ENCODE measurements at places on chromosomes 5 and 9.
A peak's percentile ranks its signal among the peaks of the same experiment; 100 is the strongest.

GRCh38 chr9:135514342-135515082, 6.7 kb upstream of the LCN1 start:
- DNase-seq: no peak

- DNase-seq: peak; percentile 13
Observed at GRCh38 chr9:18238254-18238653, 235.7 kb upstream of the ADAMTSL1 start.

- no peak for DNase-seq
Observed at GRCh38 chr5:169287529-169287928, 13.4 kb downstream of the SLIT3 start.

GRCh38 chr5:150778088-150778516, 455 bp upstream of the SMIM3 start:
- no peak for DNase-seq

DNA sequence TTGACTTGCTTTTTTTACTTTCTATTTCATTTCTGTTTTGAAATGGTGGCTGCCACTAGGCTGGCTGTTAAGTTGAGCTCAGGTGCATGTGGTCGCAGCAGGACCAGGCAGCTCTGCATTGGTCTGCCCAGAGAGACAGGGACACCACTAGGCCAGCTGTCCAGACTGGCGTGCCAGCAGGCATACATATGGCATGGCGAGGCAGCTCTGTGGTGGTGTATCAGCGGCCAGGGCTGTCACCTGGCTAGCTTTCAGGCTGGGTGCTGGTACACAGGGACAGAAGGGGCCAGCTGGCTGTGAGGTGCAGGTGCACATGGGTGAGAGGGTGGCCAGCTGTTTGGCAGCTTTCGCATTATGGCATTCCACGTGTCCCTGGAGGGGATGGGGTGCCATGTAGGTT, 654.0 kb upstream of the ACO1 start:
- DNase-seq: no peak

- no peak for DNase-seq
Observed at GRCh38 chr9:7613931-7614330, 185.6 kb downstream of the DMAC1 start.

- no peak for DNase-seq
Observed at GRCh38 chr9:94881940-94882339, 155.4 kb downstream of the AOPEP start.

DNA sequence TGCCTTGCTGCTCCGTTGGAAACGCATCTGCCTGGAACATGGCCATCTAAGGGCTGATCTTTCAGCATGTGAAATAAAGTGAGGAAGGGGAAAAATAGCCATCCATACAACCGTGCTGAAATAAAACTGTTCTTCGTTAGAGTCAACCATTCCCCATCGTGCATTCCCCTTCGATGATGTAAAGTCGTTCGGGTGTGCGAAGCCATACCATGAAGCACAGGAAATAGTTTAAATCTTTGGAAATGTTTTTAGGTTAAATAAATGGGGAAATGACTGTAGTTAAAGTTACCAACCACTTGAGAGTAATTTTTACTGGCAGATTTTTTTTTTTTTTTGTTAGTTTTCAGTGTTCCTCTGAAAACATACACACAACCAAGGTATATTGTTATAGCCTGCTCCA, 302.5 kb downstream of the SH3GL2 start:
- no peak for DNase-seq

GRCh38 chr9:114124666-114125475, 25.8 kb upstream of the KIF12 start:
- DNase-seq: no peak

GRCh38 chr9:120609636-120610035, 29.7 kb upstream of the CDK5RAP2 start:
- DNase-seq: no peak

GRCh38 chr5:79077680-79078365, 8.3 kb downstream of the BHMT2 start:
- DNase-seq: no peak

- no peak for DNase-seq
Observed at GRCh38 chr5:78611126-78611605, 37.4 kb downstream of the LHFPL2 start.

DNA sequence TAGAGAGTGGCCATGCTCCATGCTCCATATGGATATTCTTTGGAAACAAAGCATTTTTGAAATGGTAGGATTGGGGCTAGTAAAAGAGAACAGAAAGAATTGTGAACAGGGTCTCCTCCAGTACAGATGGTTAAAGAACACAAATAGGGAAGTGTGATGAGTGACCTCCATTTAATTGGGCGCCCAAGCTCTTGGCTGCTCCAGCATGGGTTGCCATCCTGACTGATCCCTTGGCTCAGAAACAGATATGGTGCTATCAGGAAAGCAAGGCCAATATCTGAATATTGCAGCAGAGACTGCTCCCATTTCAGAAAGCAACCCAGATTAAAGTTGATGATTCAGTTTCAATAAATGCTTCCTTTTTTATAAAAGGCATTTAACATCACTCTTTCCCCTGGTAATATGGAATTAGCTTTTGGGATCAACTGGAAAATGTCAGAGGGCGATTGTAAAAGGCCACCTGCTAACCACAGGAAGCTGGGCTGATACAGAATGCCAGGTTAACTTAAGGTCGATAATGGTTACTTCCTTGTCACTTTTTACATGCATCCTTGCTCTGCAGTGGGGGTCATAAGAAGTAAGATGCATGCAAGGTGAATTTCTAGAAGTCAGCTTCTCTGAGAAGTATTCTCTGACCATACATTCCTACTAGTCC, 52.9 kb downstream of the TMC1 start:
- no peak for DNase-seq

All from epithelial cell of proximal tubule (primary cell).